Stimulated activated CD4-positive, alpha-beta T cell treated with anti-CD3 and anti-CD28 coated beads, TNF-alpha, amount 100 ng/mL, for 24 hours (primary cell): ENCODE measurements at places on chromosomes 4 and X.

GRCh38 chr4:116358633-116359222 is 726.6 kb downstream of the TRAM1L1 start:
- DNase-seq = peak; percentile 3

DNA sequence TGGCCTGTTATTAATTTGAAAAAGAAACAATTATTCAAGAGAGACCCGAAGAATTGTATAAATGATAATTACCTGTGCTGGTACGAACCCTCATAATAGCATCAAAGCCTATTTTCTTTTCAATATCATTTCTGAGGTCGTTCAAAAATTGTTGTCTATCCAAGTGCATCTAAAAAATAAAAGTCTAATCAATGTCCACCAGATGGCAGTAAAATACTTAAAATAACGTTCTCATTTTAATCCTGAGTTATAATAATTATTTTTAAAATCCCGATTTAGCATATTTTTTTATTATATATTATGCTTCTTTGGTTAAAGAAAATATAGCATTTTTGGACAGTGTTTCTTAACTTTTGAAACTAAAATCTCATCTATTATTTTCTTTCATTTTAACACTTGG is 55.7 kb downstream of the METTL14 start:
- no peak for DNase-seq

DNA sequence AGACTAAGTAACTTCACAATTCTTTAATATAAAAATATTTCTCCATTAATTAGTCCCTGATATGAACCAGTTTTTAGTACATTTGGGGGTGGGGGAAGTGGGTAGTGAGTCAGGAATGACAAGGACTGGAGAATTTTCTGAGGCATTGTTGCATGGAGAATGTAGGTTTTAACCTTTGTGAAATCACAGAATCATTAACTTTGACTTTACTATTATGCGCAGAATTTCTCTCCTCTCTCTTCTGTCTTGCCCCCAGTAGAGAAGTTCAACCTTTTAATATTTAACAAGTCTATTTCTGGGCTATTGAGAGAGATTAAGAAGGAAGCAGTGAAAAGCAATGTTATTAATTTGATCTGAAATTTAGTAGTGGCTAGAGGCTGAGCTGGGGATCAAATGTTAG is 597.0 kb downstream of the PCDH18 start:
- no peak for DNase-seq

DNA sequence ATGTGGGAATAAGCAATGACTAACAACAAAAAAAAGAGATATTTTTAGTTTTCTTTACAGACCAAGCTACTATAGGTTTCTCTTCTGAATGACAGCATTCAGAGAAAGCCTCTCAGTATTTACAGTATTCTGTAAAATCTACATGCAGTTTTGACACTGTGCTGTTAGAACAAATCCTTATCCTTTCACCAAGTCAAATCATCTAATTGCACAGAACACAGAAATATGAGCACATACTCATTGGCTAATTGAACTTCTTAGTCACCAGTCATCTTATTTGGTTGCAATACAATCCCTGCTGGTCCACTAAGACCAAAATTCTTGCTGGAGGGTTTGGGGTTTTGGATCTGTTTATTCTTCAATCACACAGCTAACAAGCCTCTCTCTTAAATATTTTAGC is 5.7 kb downstream of the ACOT9 start:
- no peak for DNase-seq

GRCh38 chr4:66275411-66276038 is 605.2 kb upstream of the EPHA5 start:
- DNase-seq = no peak

DNA sequence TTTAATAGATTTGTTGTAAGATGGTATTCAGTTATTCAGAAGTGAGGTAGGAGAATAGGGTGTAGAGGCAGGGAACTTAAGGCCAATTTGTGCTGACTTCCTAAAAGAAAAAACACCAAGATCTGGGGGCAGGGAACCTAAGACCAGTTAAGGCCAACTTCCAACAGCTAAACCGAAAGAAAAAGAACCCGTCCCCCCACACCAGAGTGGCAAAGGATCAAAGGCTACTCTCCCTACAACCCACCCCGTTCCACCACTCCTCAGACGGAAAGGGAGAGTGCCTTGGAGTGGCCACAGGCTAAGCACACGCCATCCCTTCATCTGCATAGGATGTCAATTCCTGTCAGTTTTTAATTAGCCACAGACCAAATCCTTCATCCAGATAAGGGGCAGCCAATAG is 3.7 kb upstream of the ZNF718 start:
- no peak for DNase-seq

GRCh38 chr4:44662623-44663005 is 11.2 kb upstream of the YIPF7 start:
- DNase-seq = no peak

DNA sequence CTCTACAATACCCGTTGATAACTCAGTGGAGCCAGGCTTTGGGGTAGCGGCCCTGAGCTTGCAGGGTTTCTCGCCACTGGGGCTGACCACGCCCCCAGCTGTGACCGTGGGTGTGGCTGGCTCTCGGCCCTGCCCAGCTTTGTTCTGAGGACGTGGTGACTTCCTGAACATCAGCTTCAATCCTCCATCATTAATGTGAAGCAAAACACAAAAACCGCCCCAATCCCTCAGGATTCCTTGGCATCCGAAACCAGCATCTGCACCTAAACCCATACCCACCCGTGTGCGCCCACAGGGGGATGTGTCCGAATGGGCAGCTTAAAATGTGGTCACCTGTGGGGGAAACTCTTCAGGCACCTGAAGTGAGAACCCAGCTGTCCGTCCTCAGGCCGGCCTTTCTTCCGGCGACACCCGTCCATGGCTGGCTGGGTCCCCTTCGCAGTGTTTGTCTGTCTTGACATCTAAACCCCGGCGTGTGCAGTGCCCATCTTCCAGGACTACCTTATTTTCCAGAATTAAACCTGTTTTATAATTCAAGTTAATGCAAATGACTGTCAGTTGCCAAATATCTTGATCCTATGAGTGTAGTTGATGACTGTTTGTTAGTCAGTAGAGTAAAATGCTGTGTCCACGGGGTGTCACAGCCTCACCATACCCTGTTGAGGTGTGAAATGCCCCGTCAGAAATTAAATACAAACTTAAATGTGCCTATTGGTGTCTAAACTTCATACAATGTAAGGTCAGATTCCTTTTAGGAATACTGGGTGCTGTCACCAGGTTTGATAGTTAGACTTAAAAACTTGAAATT is 27.3 kb downstream of the NELFA start:
- no peak for DNase-seq

DNA sequence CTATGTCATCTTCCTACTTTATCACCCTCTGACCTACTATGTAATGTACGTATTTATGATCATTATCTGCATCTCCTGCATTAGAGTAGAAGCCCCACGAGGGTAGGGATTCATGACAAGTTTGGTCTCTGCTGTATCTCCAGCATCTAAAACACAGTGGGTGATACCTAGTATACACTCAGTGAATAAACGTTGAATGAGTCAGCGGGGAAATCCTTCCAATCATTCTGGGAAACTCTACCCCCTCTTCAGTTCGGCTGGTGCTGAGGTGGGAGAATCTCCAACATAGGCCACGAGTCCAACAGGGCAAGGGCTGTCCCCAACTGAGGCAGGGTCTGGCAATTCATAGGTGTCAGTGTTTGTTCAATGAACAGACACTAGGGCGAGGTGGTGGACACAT is 74.4 kb upstream of the EFNB1 start:
- no peak for DNase-seq

- DNase-seq = no peak
Measured at GRCh38 chr4:19063662-19064061, 1042.1 kb upstream of the LCORL start.

DNA sequence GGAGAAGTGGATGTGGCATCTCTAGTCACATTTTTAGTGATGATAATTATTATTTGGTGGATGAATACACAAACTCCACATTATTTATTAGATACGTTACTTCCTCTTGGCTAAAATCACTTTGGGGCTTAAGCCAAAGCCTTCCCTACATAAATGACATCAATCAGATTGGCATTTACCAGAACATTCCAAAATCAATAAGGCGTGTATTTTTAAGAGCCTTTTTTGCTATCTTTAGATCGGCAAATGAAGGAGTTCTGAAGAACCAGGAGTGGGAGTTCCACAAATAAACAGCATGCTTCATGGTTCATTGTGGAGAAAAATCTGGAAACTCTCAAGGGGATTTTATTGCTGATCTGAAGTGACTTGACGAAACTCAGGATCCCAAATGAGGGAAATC is 89.7 kb downstream of the AMELX start:
- DNase-seq = no peak

- no peak for DNase-seq
Measured at GRCh38 chr4:8394806-8395205, 45.7 kb downstream of the ACOX3 start.
